Activated T-helper 1 cell treated with anti-CD3 and anti-CD28 coated beads, Interleukin-2, amount 50 U/mL, for 16 hours (primary cell): ENCODE measurements at places on chromosomes 3 and 15.

GRCh38 chr3:39804951-39805350 is 4.5 kb upstream of the MYRIP start:
- DNase-seq = no peak

DNA sequence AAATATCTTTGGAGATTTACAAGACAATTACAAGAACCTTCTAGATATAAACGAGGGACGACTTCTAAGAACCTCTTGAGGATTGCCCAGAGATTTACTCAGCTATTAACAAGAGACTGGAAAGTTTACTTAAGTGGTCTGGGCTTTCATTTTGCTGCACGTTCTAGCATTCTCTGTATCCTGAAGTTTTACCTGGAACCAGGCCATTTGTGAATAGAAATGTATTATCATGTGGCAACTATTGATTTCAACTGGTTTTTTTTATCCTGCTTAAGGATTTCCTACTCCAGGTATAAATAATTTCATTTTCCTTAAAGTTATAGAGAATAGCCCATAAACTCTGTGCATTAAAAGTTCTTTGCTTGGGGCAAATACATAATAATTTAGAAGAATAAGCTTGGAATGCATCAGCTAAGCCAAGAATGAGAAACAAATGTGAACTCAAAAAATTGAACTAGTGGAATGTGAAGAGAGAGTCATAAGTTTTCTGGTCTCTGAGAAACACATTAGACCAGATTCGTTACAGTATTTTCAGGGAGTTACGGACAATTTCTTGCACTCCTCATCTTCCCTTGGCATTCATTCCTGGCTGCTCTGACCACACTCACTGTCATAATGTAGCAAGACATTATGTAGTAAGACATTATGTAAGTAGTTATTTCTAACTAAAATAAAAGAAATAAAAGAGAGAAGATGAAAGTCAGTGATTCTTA is 1.3 kb downstream of the AQP9 start:
- no peak for DNase-seq

- no peak for DNase-seq
Observed at GRCh38 chr3:24185738-24186384, 240.8 kb downstream of the NR1D2 start.

- no peak for DNase-seq
Observed at GRCh38 chr15:51323749-51324148, 14.6 kb downstream of the CYP19A1 start.

GRCh38 chr3:194979173-194979572 is 291.8 kb downstream of the XXYLT1 start:
- no peak for DNase-seq

DNA sequence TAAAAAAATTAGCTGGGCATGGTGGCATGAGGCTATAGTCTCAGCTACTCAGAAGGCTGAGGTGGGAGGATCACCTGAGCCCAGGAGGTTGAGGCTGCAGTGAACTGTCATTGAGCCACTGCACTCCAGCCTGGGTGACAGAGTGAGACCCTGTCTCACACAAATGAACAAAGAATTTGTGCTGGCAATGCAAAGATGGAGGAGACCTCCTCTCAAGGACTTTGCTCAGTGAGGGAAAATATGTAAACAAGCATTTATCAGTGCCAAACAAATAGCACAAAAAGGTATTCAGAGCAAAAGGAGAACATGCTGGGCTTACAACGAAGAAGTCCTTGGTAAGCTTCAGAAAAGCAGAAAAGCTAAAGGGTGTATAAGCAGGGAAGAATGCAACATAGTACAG is 113.1 kb upstream of the UMPS start:
- no peak for DNase-seq

GRCh38 chr3:43411429-43411828 is 125.1 kb downstream of the SNRK start:
- DNase-seq = no peak

GRCh38 chr3:15903759-15904720 is 106.3 kb upstream of the ANKRD28 start:
- DNase-seq = no peak

DNA sequence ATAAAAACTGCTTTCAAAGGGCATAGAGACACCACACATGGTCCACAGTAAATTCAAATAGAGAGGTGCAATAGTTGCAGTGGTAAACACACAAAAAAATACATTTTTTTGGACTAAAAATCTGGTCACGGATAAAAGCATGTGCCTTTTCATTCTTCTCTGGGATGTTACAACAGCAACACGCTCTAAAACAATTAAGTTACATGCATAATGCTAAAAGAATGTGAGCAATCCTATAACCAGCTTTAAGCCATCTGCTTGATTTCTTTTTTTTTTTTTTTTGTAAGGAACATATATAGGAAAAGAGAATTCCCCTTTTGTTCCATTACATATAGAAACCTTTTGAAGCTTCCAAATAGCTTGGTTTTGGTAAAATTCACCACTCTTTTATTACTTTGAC is 20.0 kb downstream of the WNT5A start:
- DNase-seq = no peak

GRCh38 chr3:129638481-129638880 is 32.0 kb upstream of the PLXND1 start:
- DNase-seq = no peak

GRCh38 chr15:31230630-31231485 is 95.8 kb upstream of the KLF13 start:
- DNase-seq = no peak

- DNase-seq = no peak
Observed at GRCh38 chr15:59678620-59679019, 10.5 kb downstream of the BNIP2 start.

DNA sequence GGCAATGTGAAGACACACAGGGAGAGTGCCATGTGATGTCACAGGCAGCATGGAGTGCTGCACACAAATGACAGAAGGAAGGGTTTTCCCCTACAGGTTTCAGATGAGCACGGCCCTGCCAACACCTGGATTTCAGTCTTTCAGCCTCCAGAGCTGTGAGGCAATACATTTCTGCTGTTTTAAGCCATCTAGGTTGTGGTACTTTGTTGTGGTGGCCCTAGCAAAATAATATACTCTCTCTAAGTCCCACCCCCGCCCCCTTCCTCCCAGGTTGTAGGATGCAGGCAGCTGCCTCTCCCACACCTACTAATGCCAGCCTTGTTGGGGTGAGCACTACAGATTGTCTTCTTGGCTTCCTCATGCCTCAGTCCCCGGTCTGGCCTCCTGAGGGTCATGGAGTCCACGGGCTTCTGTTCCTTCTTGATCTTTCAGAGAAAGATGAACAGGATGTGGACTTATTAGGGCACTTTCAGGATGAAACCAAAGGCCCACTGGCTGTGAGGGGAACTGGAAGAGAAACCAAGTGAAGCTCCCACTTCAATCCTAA is 180.0 kb downstream of the CD47 start:
- no peak for DNase-seq

- no peak for DNase-seq
Observed at GRCh38 chr15:66707310-66708082, 5.5 kb downstream of the SMAD6 start.

GRCh38 chr3:39388741-39389248 is 5.6 kb downstream of the SLC25A38 start:
- DNase-seq = no peak

DNA sequence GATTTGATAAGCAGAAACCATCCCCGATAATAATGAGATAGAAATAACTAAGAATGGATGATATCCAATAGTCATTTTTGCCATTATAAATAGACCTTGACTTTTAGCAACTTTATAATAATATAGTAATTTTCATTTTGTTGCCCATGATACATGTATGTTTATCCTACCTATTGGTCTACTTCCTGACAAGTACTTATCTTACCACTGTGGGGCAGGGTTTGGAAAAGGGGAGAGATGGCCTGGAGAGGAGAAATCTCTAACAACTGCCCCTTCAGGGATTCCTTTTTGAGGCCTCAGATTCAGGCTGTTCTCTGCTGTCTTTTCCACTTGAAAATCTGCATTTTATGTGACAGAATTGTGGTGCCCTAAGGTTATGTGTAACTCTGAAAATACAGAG is 42.2 kb downstream of the FAM98B start:
- no peak for DNase-seq

DNA sequence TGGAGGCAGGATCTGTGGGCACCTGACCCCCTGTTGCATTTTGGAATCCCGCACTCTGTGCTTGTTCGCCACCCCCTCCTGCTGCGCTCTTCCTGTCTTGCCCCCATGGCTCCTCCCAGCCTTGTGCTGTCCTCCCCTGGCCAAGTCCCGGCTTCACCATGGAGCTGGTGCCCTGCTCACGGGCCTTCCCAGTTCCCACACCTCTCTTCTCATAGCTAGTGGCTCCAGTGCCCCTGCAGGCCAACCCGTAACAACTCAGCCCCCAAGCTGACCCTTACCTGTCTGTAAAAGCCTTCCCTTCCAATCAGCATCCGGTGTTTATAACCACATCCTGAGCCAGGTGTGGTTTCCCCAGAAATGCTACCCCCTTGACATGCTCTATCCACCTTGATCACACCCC is 407.7 kb upstream of the C2CD4B start:
- DNase-seq = no peak

DNA sequence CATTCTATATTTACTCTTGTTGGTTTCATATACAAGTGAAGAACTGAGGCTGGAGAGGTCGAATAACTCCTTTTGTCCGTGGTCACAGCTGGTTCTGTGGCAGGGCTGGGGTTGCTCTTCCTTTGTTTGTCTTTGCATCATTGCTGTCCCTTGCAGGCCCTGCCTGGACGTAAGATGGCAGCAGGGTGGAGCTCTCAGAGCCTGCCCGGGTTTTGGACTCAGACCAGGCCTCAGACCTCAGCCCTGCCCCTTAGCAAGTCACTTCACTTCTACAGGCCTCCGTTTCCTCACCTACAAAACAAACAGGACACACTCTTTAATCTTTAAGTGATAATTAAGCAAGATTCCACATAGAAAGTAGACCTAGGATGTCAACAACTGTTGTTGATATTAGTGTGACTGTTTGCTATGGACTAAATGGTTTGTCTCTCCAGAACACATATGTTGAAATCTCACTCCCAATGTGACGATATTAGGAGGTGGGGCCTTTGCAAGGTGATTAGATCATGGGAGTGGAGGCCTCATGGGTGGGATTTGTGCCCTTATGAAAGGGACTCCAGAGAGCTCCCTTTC is 65.6 kb upstream of the PLXNA1 start:
- DNase-seq = no peak

GRCh38 chr15:73677146-73677607 is 7.0 kb upstream of the CD276 start:
- DNase-seq = peak; percentile 6

DNA sequence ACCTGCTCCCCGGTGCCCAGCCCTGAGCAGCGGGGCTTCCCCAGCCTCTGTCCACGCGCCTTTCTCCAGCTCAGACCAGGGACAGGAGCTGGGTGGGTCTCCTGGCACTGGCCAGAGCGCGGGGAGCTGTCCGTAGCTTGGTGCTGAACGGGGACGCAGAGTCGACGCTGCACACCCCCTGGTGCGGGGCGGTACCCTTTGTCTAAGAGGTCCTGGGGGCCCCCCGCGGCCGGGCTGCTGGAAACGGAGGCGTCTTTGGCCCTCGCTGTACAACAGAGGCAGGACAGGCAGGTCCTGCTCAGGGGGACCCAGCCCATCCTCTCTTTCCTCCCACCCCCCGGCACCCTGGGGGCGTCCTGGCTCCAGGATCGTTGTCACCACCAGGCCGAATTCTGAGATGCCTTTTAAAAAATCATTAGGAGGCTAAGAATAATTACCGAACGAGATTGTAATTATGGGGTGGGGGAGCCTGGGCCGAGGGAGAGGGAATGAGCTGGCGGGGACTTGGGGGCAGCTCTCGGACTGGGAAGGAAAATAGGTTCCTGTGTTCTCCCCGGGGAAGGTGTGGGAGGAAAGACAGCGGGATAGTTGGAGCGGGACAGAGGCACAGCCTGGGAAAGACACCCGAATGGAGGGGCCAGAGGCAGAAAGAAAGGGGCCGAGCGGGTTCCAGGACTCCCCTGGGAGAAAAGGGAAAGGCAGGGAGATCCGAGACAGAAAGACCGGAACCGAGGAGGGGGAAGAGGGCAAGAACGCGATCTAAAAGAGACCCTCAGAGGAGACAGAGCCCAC is 4.1 kb upstream of the SKOR1 start:
- no peak for DNase-seq

DNA sequence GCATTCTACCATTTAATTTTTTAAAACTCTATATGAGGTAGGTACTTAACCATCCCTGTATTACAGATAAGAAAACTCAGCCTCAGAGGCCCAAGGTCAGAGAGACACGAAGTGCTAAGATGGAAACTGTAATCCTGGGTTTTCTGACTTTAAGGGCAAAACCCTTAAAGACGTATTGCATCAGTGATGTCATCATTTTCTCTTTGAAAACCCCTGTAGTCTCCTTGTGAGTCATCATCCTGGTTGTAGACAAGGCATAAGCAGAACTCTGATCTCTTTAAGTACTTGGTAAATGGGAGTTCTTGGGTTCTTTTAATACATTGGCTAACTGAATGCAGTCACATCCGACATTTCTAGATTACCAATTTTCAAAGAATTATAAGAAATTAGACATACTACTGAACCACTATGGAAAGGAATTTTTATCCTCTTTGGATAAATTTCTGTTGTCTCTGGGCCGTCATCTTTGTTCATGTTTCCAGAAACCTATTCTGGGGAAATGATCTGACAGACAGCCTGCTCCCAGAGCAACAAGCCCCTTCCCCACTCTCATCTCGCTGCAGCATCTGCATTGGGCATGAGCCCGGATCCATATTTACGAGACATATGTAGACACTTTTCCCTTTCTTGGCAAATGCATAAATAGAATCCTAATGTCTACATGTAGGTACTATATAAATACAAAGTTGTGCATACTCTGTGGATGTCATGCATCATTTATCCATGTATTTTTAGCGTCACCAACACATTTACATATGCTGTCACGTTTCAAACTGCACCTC is 48.7 kb upstream of the MDFIC2 start:
- DNase-seq = no peak

- no peak for DNase-seq
Observed at GRCh38 chr15:91694831-91695210, 158.7 kb upstream of the SLCO3A1 start.

GRCh38 chr3:64225695-64226499 is 631 bp upstream of the PRICKLE2 start:
- no peak for DNase-seq

DNA sequence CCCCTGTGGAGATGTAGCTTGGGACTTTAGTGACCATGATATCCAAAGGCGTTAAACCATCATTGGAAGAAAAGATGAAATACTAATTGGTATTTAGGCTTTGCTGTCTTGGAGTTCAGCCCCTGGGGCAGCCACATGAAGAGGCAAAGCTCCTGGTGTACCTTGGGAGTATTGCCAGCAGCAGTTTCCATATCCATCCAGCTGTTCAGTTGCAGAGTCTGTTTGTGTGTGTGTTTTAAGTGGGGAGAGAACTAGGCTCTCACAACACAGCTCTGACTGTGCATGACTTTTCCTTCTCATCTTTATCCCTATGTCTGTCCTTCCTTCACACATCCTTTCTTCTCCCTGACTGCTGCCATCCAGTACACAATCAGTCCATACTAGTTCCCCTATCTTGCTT is 98.9 kb downstream of the CDIN1 start:
- DNase-seq = no peak
